ENCODE measurements at places on chromosomes 7 and 10.

DNA sequence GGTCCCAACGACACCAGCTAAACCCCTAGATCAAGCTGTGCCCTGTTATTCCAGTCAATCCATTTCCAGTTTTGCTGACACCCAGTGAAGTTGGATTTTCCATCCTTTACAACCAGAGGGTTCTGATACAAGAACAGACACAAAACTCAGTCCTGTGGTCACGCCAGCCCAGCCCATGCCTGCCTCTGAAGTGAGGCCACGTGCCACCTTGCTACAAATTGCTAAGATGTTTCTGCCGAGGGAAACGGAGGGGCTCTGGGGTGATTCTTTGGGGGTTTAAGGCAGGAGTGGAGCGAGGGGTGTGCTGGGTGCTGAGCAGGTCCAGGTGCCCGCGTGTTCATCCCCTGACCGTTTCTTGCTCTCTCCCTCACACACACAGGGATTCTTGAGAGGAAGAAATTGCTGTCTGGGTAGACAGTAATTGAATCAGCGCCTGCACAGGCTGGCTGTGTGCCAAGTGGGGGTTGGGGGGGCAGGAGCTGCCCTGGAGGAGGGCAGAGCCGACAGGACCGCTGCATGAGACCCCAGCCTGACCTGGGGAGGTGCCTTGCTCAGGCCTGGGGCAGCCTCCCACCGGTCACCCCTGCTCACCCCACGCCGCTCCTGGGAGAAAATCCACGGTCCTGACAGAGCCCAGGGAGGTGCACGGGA is 38.1 kb downstream of the ADAP1 start:
- DNase-seq = no peak

DNA sequence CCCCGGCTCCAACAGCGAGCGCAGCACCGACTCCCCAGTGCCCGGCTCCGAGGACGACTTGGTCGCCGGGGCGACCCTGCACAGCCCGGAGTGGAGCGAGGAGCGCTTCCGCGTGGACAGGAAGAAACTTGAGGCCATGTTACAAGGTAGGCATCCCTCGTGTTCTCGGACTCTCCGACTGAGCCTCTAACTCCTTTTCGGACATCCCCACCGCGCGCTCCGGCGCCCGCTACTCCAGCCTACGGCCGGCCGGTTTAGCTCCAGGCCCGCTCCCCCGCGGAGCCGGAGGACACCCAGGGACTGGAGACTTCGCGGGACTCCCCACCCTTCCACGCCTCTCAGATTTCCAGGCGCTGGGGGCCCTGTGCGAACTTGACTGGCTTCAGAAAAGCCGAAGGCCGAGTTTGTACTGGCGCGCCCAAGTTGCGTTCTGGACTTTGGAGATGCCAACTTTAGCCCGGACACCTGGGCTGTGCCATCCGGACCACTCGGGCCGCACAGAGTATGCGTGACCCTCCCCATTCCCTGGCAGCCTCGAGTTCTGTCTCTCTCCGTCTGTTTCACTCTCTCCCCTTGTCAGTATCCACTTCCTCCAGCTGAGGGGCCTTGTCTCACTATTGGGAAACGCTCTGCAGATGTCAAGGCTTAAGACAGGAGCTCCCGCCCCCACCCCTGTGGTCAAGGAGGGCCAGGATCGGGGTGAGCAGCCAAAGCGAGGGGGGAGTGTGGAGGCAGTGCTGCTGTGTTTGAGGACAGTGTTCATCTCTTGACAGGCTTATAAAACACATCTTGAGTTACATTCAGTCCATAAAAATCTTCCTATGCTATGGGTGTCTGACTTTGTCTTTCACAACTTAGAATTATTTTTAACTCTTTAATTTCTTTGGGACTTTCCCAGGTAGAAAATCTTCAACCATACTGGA is 777 bp downstream of the BICC1 start:
- no peak for DNase-seq

DNA sequence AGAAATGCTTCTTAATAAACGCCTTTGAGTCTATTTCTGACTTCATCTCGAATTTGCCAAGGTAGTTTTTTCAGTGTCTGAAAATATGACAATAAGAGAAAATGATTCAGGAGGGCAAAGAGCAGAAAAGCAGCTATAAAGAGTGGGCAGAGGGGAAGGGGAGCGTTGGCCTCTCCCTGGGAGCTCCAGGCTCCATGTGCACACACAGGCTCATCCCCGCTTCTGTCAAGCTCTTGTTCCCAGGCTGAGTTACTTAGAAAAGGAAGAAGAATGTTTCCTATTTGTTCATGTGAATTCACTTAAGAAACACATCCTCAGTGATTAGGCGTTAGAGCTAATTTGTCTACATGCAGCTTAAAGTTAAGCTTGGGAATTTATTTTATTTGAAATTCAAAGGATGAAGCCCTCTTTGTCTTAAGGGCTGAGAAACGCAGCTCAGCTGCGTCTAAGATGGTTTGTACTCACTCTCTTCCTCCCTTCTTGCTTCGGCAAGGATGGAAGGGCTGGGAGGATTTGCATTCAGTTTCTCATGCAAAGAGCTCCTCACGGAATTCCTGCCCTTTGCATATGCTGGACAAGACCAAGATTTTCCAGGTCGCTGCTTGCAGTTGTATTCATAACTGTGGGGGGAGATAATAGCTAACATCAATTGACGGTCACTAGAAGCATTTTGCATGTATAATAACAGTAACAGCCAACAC is 29.0 kb upstream of the ATXN7L1 start:
- no peak for DNase-seq

DNA sequence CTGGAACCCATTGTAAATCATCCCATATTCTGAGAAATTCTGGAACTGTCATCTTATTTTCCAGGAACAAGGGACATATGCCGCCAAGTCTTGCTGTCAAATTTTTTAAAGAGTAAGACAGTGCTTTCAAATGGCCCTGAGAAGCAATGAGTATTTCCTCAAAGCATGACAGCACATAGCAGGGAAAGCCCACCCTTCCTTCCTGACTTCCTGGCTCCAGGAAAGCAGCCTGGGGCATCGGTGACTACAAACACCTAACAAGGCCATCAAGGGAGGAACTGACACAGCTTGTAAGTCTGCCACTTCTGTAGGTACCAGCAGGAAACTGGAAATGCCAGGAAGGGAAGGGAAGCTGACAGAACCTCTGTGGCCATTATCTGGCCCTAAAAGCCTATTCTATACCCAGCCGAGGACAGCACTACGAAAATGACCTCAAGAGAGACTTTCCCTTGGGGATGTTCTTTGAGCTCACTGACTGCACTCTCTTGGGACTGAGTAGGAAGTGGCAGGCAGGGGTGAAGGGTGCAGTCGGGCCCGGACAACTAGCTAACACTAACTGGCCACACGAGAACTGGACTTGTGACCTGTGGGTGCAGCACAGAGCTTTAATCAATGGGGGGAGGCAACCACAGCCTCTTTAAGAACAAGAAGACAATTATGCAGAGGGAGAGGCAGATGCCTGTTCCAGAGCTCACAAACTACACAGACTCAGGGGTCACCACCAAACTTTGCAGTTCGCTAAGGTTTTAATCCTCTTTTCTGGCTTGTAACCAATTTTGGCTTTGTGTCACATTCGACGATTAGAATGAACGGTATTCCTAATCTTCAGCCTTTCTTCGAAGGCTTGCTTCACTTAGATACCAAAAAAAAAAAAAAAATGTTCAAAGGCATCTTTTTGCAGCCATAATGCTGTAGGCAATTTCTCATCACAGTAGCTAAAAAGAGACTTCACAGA is 52.0 kb downstream of the GRB10 start:
- DNase-seq = no peak
